ENCODE measurements at places on chromosomes 1 and 21.

GRCh38 chr1:101112051-101112780 lies 86.6 kb upstream of the DPH5 start:
- DNase-seq, result no peak

DNA sequence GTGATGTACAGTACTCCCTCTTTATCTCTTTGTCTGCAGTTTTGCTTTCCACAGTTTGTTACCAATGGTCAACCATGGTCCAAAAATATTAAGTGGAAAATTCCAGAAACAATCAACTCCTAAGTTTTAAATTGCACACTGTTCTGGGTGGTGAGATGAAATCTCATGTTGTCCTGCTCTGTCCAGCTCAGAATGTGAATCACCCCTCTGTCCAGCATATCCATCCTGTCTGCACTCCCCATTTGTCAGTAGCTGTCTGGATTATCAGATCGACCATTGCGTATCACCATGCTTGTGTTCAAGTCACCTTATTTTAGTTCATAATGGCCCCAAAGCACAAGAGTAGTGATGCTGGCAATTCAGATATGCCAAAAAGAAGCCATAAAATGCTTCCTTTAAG lies 118.2 kb upstream of the PDE4B start:
- DNase-seq, result no peak

DNA sequence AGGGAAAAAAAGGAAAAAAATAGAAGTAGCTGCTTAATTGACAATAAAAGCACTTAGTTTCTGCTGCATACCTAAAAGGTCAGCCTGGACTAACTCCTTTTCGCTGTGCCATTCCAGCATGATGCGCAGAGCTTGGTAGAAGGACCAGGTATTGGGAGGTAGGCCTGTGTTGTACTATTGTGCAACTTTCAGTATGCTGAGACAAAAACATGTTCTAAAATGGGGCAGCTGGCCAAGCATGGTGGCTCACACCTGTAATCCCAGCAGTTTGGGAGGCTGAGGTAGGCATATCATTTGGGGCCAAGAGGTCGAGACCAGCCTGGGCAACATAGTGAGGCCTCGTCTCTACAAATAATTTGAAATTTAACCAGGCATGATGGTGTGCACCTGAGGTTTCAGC lies 15.0 kb upstream of the SCCPDH start:
- no peak for DNase-seq

DNA sequence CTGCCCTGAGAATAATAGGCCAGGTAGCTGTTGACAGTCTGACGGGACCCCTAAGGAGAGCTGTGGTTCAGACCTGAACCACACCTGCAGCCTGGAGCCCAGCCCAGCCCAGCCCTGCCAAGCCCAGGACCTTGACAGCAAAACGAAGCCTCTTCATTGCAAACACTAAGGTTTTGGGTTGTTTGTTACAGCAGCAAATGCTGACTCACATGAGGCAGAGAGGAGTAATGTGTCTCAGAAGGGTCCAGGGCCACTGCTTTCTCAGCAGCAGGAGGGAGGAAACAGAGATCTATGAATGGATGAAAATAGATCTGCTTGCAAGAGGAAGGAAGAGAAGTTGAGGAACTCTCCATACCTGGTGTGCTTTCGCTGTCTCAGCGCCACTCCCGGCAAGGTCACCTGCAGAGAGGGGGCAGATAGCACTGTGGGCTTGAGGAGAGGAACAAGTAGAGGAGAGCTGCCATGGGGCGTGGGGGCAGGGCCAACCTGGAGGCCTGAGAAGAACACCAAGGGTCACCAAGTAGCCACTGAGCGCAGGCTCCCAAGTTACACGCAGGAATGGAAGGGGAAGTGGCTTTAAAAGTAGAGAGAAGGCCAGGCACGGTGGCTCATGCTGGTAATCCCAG lies 127.2 kb downstream of the ZNF281 start:
- DNase-seq, result no peak

DNA sequence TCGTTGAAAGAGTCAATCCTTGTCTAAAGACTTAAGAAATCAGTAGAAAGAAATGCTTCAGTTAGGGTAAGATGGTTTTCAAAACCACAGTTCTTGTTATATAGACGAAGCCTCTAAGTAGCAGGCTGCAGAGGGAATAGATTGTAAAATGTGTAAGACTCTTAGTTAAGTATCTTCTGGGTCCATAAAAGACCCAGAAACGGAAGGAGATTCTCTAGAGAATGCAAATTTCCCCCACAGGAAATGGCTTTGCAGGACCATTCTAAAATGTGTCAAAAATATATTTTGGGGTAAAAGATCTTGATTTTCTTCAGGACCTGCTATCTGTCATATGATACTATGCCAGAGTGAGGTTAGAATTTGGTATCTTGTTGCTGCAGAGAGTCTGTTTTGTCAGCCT lies 13.4 kb downstream of the OR2T1 start:
- no peak for DNase-seq

GRCh38 chr1:41529621-41530395 lies 45.3 kb upstream of the EDN2 start:
- DNase-seq, result no peak

DNA sequence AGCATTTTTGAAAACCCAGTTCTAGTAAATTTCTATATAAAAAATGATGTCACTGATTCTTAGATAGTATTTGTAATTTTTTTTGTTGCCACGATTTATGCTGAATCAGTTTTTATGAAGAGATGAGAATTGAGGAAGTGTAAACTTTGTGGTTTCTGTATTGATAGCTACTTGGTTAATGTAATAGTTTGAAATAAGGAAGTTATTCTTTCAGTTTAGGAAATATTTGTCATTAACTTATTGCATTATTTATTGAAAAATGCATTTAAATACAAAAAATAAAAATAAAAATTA lies 97.8 kb downstream of the ZFYVE9 start:
- no peak for DNase-seq

- DNase-seq, result no peak
These were observed 100.6 kb downstream of the KCND3 start for GRCh38 chr1:111888740-111889376.

DNA sequence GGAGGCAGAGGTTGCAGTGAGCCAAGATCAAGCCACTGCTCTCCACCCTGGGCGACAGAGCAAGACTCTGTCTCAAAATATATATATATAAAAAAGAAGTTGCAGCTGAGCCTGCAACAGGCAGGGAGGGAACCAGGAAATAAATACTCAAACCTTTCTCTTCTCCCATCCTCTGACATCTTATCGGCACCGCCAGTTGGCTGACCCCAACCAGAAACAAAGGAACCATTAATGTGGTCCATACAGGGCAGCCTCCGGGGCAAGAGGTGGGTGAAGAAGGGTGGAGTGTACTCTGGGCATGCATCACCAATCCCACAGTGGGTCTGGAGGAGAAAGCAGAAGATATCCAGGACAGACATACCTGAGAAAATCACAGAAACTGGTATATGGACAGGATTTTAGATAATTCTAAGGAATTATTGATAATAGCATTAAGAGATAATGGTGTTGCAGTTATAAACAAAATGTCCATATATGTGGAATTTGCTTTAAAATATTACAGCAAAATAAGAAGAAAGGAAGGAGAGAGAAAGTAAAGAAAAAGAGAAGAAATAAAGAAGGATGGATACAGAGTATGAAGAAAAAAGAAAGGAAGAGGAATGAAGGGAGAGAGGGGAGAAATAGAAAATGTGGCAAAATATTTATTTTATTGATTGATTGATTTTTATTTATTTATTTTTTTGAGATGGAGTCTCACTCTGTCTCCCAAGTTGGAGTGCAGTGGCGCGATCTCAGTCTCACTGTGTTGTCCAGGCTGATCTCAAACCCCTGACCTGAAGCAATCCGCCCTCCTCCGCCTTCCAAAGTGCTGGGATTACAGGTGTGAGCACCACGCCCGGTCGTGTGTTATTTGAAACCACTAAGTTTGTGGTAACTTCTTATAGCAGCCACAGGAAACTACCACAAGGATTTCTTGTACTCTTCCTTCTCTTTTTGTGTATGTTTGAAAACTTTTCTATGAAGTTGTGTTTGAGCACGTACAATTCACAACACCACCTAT lies 4.1 kb upstream of the PTAFR start:
- DNase-seq, result no peak

DNA sequence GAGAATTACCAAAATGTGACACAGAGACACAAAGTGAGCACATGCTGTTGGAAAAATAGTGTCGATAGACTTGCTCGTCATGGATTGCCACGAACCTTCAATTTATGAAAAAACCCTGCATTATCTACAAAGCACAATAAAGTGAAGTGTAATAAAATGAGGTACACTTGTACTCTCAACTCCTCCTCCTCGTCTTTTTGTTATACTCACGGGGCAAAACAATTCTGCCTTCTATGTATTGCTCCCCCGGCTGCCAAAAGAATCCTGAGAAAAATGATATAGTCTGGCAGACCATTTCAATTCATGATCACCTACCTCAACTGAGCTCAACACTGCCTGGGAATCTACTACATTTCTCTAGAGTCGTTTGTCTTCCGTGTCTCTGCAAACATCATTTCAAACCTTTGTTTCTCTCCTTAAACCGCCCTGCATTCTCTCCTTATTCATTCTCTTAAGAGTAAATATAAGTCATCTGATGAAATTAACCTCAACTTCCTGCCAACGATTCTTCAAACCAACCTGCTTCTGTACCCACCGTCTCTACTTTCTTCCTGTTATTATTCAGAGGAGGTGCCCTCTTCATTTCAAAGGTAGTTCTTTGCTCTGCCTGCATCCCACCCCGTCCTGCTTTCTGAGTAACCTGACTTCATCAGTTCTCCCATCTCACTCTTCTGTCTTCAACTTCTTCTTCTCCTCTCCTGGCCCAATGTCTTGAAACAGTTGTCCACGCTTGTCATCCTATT lies 12.9 kb upstream of the IL19 start:
- DNase-seq, result no peak

- no peak for DNase-seq
These were observed 275.5 kb downstream of the TPR start for GRCh38 chr1:186099336-186100104.

DNA sequence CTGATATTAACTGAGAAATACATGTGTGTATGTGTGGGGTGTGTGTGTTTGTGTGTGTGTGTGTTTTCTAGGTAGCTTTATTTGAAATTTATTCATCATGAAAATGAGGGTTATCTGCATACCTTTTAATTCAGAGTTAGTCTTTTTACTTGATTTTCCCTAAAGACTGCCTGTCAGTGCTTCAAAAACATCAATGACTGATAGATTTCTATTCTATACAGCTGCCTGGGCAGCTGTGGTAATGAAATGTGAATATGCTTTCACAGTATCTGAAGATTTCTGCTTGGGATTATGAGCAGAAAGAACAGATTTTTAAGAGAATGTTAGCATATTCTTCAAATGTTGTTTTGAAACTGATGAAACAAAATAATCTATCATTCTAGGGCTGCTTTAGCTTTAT lies 119.7 kb upstream of the ZRANB2 start:
- DNase-seq, result no peak

DNA sequence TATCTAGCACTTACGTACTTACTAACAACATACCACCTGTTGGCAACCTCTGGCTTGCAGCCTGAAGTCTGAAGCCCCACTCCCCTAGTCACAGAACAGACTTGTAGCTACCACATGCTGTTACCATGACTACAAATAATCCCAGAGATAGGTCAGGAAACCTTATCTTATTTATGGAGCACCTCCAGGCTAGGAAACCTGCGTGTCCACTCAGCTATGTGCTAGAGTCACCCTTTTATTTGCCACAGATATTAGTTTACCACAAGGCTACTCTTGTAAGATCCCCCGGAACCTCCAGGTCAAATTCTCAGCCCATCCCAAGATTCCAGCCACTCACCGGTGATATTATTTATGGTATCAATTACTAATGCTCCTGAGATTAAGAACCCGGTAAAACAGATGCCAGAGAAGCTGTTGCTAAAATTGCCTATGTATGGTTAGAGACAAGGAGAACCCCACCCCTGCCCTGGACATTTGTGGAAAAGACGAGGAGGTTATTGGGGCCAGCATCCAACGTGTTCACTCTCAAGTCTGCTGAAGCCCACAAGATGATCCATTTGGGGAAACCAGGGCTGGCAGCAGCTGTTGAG lies 116.5 kb downstream of the TBX15 start:
- no peak for DNase-seq

GRCh38 chr1:234605399-234605982 lies 4.5 kb downstream of the IRF2BP2 start:
- DNase-seq, result no peak

- no peak for DNase-seq
These were observed 56.3 kb downstream of the POU2F1 start for GRCh38 chr1:167276969-167277368.

DNA sequence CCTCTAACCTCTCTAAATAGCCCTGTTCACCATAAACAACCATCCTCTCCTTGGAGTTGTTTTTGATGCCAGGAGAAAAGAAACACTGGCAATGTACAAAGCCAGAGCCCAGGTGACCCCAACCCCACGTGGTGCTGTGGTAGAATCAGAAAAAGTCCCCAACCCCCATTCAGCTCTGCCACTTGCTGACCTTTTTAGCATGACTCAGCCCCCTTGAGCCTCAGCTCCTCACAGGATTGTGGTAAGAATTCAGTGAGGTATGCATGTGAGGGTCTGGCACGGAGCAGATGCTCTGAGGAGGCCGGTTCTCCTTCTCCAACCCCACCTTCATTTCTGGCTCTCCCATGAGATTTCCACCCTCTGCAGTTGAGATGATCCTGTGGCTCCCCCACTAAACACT lies 11.1 kb upstream of the CHI3L1 start:
- DNase-seq, result no peak

- no peak for DNase-seq
These were observed 76.0 kb downstream of the POFUT2 start for GRCh38 chr21:45211661-45212060.

- DNase-seq, result no peak
These were observed 18.4 kb downstream of the MTHFR start for GRCh38 chr1:11787251-11787803.

DNA sequence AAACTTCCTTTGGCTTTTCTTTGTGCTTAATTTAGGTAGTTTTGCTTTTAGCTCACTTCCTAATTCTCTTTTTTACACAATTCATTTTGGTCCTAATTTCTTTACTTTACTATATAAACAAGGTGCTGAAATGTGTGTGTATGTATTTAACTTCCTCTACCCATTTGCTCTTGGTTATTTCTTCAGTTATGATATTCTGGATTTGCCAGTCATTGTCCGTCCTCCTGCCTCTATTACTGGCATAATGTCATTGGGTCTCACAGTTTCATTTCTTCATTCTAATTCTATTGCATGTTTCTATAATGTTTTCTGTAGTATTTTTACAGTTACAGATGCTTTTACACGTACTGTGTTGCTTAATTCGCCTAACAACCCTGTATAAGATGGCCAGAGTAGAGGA lies 96.2 kb downstream of the ZMYM4 start:
- DNase-seq, result no peak

DNA sequence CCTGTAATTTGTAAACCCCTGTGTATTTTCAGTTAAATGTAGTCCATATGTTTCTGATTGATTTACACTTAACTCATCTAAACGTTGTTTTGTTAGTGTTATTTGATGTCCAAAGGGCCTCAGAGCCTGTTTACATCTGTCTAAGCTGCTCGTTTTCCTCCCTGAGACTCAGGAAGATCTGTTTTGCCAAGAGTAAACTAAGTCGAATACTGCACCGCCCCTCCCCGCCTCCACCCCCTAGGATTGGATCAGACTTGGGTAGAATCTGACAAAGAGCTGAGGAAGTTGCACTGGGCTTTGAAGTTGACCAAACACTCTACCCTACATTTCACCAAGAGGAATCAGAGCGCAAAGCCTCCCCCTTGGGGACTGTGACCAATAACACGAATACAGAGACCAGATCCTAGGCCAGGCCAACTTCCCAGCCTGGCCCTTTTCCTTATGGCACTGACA lies 206.9 kb upstream of the LMO4 start:
- DNase-seq, result no peak
